CD4-positive, alpha-beta T cell treated with Interleukin-15 for 4 hours (primary cell): ENCODE measurements at places on chromosomes 3 and 15.

- no peak for DNase-seq
Observed at GRCh38 chr3:60308808-60309207, 942.4 kb downstream of the FHIT start.

GRCh38 chr3:183208800-183209199, 44.3 kb upstream of the B3GNT5 start:
- DNase-seq: no peak

GRCh38 chr3:52463416-52463815, 8.0 kb downstream of the NISCH start:
- no peak for DNase-seq

DNA sequence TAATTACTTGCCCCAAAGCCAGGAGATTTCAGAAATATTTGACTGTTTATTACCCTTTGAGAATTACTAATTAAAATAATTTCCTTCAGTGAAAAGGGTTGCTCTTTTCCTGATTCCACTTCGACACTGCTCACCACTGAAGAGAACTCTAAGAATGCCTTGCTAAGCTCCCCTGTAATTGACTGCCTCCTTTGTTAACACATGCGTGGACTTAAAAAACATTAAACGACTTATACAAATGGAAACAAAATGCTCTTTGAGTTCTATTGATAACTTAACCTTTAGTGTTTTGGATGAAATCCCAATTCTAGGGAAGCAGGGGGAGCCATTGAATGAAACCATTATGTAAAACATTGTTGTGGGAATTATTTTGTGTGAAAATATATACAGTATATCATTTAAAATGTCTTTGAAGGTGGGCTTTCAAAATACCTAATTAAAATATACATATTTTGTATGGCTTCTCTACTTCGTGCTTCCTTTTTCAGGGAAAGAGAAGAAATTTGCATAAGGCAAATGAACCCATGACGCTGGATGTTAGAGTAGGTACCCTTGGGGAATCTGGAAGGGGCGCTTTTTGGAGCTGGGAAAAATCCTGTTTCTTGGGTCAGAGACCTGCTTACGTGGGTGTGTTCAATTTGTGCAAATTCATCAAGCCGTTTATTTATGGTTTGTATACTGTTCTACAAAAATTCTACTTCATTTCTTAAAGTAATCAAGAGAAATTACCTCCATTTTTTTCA, 64.2 kb downstream of the WWTR1 start:
- DNase-seq: no peak

DNA sequence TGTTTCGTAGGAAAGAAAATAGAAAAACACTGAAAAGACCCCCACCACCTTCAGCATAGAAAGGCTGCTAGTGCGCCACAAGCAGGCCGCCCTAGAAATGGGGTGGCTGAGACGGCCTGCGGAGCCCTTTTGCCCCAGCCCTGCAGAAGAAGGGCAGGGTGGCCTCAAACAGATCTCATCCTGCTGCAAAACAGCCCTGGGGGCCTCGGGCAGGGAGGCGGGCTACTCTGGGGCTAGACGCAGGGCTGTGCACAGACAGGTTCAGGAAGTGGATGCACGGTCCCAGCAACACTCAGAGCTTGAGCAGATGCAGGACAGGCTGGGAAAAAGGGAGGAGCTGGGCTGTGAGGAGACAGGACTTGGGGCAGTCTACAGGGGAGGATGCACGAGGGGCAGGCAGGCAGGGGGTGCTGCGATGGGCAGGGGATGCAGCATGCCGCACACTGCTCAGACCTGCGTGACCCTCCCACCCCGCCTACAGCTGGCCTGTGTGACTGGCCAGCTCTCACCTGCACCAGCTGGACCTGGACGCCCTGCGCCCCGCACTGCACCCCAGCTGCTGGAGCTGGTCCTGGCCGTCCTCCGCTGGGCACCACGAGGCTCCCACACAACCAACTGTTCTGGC, 34.3 kb downstream of the ZXDC start:
- no peak for DNase-seq

DNA sequence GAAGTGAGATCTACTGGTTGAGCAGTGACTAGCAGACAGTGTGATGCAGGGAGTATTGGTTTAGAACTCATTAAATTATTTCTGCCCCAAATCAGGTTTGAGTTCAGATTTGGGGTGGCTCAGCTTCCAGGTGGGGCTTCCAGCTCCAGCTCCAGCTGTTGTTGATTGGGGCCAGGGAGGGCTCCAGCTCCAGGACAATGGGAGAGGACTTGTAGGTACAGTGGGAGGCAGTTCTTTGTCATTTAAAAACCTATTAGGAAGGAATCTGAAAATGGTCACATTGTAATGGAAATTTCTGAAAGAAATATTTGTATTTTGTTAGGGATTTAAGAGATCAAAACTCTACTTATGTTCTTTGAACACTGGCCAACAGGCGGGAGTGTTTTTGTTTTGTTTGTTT, 97.0 kb downstream of the FNDC3B start:
- DNase-seq: no peak

- no peak for DNase-seq
Observed at GRCh38 chr3:20066850-20067617, 26.8 kb downstream of the KAT2B start.

- DNase-seq: no peak
Observed at GRCh38 chr3:144458283-144458682, 486.7 kb downstream of the DIPK2A start.

DNA sequence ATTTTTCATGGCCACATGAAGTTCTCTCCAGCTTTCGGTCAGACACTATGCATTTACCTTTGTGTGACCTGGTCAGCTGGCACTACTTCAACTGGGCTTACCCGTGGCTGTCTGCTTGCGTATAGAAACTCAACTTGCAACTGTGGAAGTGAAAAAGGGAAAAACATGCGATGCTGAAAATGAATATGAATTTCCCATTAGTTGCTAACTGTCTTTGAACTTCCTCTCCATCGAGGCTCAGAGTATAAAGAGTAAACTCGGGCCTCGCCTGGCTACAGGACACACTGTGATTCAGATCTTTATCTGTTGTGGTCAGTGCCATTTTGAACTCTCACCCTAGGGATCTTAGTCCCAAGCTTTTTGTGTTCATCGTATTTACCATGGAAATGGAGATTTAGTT, 26.8 kb downstream of the NFKBIZ start:
- DNase-seq: no peak

DNA sequence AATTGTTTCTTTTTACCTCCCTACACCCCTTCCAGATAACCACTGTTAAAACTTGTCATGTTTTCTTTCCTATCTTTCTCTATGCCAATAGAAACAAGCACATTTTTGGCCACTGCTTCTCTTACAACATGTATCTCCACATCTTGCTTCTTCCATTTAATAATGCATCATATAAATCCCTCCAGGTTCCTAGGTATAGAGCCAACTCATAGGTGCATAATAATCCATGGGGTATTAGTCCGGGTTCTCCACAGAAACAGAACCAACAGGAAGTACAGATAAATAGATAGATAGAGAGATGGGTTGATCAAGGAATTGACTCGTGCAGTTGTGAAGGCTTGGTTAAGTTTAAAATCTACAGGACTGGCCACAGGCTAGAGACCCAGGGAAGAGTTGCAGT, 41.5 kb upstream of the PSMD6 start:
- DNase-seq: no peak

DNA sequence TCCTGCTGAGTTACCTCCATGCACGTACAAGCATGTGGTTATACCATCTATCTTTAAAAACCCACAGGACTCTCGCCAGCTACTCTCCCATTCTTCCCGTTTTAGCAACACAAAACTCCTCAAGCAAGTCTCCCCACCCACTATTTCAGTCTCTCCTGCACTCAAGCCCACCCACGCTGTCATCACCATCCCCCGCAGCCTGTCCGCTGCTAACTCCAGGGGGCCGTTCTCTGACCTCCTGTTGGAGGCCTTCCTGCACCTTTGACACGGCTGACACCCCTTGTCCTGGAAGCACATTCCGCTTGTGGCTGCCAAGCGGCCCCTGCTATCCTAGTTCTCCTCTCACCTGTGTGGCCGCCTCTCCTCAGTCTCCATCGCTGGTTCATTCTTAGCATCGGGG, 7.5 kb upstream of the PCSK6 start:
- DNase-seq: no peak
